CD4-positive, alpha-beta memory T cell (primary cell): ENCODE measurements at places on chromosomes 3 and 15. TPM values are rescaled to one million over a fixed set of nuclear protein-coding genes. Genes with fewer than 3 reads are reported as not detected.

DNA sequence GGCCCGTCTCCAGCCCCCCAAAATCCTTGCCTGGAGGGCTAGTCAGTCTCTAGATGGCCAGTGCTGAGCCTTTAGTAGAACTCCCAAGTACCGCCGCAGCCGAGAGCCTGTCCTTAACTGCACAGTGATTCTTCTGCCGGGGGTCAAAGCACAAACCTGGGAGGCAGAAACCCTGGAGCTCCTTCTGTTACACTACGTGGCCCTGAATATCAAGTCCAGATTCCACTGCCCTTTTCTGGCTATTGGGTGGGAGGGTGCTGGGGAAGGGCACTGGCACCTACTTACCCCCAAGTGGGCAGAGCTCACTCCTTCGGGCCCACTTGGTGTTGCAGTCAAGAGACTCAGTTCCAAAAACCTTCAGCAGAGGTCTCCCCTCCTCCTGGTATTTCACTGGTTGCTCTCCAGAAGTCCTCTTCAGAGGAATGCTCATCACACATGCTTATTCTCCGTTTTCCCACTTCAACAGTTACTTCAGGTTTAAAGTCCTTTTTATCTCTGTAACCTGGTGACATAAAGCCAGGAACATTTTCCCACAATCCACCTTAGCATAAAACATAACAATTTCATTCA is 10.8 kb downstream of the PDHB start:
- DNase-seq = no peak

GRCh38 chr15:75832114-75832513 is 11.1 kb upstream of the UBE2Q2 start:
- DNase-seq = no peak

Gene IGSF10
- not detected for total RNA-seq

DNA sequence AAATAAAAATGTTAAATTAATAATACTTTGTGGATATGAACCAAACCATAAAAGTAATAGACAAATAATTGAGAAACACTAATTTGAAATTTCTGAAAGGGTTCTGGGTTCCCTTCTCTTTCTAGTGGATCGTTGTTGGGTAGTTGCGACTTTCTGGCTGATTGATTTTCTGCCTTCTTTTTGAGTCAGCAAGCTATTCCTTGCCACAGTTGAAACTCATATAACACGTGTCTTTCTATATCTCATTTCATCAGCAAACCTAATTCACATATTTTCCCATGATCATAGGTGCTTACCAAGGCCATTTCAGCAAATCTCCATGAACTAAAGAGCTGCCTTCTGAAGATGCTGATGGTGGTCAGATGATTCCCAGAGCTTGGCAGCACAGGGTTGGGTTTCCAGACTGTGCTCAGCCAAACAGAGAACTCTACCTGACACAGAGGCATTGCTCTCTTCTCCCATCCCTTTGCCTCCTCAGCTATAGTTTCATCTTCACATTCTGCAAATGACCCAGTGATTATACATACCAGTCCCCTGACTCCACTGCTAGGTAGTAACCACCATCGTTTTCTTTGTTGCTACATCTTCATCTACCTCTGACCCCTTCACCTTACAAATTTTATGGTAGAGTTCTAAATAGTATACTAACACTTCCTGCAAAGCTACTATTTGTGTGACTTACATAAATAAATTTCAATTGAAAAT is 383.9 kb upstream of the DPH6 start:
- DNase-seq = no peak

Gene TAGLN3
- total RNA-seq = not detected

DNA sequence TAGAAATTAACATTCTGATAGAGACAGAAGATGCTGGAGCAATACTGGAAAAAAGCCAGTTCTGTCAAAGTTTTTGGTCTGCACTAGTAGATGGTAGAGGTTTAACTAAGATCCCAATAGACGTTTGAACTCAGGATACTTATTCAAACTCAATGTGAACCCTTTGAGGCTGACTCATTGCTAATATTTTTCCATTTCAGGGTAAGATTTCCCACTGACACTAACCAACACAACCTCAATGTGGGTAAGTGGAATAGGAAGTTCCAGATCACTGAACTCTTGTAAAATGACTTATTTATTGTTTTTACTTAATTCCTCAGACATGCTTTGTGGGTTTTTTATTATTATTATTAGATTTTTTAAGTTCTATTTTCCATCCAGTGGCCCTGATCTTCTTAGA is 1024.8 kb downstream of the EPHA3 start:
- no peak for DNase-seq

Gene LRTM1
- total RNA-seq = not detected

Gene GOLGA8G
- total RNA-seq = not detected

Gene IFT80
- total RNA-seq = 38.8 TPM
